Thoracic aorta (tissue), 2 donors: ENCODE measurements at places on chromosomes 2 and 18. TPM values are rescaled to one million over a fixed set of nuclear protein-coding genes. Genes with fewer than 3 reads are reported as not detected.
A peak's percentile ranks its signal among the peaks of the same experiment; 100 is the strongest.

IL1RL1 gene
- 22.2 TPM for total RNA-seq

SERPINB11 gene
- not detected for total RNA-seq

GAREM1 gene
- 15.4 TPM for total RNA-seq

ABCA12 gene
- total RNA-seq, result not detected

- no peak for DNase-seq
Observed at GRCh38 chr2:69625078-69625795, 18.3 kb downstream of the AAK1 start.

GRCh38 chr2:171957061-171957460, 34.8 kb downstream of the HAT1 start:
- no peak for DNase-seq

GRCh38 chr2:181810823-181811695, 80.5 kb upstream of the ITPRID2 start:
- no peak for DNase-seq

DNA sequence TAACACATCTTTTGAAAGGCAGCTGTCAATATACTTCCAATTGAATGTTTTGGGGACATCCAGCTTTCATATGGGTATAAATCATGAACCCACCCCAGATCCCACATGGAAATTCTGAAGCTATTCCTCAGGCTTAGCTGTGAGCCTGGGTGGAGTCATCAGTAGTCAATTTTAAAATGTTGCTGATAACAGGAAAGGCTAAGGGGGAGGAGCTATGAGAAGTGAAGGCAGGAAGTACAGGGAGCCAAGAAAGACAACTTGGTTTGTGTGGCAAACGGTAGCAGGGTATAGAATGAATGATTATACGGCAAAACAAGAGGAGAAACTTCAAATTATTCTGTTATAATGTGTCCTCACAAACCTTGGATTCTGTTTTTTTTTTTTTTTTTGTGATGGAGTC, 108.6 kb downstream of the QPCT start:
- no peak for DNase-seq

DNA sequence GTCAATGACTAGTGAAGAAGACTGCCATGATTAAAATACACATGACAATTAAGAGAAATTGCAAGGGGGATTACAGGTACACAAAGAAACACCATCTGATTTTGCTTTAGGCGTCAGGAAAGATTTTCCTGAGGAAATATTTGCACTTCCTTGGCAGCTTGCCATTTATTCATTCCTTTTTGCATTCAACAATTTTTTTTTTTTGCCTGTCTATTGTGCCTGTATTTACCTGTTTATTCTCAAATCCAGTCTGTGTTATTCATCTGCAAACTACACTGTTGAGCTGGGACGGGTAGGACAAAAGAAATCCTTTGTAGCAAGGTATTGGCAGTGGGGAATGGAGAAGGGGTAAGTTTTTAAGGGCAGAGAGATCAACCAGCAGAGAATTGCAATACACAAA, 31.8 kb downstream of the SMAD2 start:
- no peak for DNase-seq

DNA sequence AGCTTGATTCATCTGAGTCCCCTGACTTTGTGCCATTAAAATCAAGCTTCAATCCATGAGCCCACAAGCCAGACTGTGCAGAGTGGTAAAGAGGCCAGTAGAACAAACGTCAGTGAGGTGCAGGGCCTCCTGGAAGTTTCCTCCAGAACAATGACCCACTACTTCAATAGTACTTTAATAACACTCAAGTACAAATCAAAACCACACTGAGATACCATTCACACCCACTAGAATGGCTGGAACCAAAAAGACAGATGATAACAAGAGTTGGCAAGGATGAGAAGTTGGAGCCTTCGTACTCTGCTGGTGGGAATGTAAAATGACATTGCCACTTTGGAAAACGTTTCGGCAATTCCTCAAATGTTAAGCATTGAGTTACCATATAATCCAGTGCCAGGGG, 181.1 kb downstream of the TMEM163 start:
- no peak for DNase-seq

DNA sequence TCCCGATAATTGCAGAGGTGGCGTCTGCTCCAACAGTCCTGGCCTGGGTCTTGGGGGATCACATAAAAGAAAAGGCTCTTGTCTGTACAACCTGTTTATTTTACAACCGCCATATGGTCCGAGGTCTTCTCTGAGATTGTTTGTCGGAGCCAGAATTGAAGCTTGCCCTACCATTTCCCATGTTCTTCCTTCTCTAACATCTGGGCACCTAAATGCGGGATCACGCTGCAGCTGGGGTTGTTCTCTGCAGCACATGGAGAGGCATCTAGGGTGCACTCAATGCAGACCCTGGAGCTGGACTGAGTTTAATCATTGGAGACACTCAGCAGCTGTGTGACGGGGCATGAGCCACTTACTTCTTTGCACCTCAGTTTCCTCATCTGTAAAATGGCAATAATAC, 107.7 kb downstream of the ACKR3 start:
- DNase-seq, result no peak

GRCh38 chr2:79005216-79005615, 20.3 kb upstream of the REG3G start:
- no peak for DNase-seq

GRCh38 chr2:158477202-158477601, 20.4 kb downstream of the PKP4 start:
- no peak for DNase-seq

DNA sequence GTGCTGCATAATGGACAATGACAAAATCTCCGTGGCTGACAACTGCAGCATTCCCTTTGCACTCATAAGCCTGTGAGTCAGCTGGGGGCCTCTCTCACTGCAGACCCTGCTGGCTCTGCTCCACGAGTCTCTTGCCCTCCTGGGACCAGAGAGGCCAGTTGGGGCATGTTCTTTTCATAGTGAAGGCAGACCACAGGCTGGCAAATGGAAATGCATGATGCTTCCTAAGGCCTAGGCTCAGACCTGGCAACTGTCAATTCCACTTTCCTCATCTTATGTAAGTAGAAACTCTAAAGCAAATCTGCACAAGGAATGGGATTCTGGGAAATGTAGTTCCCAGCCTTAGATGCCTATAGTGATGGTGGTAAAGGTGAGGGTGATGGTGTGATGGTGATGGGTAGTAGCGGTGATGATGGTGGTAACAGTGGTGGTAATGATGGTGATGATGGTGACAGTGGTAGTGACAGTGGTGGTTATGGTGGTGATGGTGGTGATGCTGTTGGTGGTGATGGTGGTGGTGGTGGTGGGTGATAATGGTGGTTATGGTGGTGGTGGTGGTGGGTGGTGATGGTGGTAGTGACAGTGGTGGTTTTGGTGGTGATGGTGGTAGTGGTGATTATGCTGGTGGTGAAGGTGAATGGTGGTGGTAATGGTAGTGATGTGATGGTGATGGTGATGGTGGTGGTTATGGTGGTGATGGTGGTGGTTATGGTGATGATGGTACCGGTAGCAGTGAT, 185.8 kb upstream of the ARL4C start:
- DNase-seq, result no peak

DNA sequence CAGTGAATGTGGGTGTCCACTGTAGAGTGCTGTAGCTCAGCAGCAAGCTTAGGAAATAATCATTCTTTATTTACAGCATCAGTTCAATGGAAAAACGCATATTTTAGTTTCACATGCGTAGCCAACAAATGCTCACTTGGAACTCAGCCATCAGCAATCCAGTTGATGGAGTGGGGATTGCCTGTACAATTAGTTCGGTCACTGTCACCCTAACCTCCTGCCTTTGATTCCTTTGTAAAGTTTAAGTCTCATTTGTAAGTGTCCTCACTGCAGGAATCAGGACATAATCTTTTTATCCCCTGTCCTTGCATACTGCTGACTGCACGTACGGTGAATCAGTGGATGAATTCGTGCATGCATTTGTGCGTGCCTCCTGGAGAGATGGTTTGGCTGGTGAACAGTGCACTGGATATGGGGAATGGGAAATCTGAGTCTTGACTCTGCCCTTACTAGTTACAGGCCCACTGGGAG, 55.9 kb downstream of the RAB31 start:
- no peak for DNase-seq

GRCh38 chr2:148619560-148620195, 24.9 kb upstream of the EPC2 start:
- DNase-seq, result no peak

GRCh38 chr2:218908721-218909619, 28.3 kb downstream of the WNT10A start:
- peak; percentile 71 for DNase-seq

GRCh38 chr2:95345081-95345562, 48.0 kb downstream of the KCNIP3 start:
- DNase-seq, result no peak

- DNase-seq, result no peak
Observed at GRCh38 chr2:136238286-136239078, 120.5 kb upstream of the CXCR4 start.
